ENCODE measurements at places on chromosomes 12 and 14. TPM values are rescaled to one million over a fixed set of nuclear protein-coding genes. Genes with fewer than 3 reads are reported as not detected.

DNA sequence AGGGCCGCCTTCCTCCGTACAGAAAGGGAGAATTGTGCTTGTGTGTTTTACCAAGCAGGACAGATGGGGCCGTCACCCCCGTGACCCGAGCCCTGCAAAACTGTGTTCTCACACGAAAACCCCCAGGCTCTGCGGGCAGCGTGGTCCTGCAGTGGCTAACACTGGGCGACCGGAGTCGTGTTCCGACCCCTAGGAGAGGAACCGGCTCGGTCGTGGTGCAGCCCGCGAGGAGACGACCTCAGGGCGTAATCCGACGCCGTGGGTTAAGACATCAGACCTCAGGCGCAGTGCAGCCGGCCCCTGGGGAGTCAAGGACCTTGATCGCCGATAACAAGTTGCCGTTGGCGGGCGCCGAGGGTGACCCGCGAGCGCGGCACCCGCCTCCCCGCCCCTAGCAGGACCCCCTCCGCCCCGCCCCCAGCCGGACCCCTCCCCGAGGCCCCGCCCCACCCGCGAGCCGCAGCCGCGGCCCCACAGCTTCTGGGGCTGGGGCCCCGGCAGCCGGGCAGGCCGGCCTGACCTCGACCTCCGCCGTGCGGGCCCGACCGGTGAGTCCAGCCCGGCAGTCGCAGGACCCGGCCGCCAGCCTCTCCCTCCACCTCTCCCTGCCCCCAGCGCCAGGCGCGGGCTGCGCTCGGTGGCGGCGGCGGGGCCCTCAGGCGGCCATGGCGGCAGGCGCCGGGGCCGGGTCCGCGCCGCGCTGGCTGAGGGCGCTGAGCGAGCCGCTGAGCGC is at the start of gene CHPT1:
CHPT1 (plus strand) TSS at position 444 of the 733 bp plus-strand sequence; CDS start at position 666, 222 bp downstream.
- no peaks in the 10 kb centered on the region for H3K36me3 ChIP-seq
- peak; percentile 50 for DNase-seq
- H3K27ac ChIP-seq: peak within 1 kb of the TSS; percentile 91
- no peaks in the 10 kb centered on the region for H3K27me3 ChIP-seq
- H3K4me3 ChIP-seq: peak within 1 kb of the TSS; percentile 82
- no peaks in the 10 kb centered on the region for H3K4me1 ChIP-seq

Gene TAS2R30
- not detected for total RNA-seq

GRCh38 chr12:109358154-109358869 is 10.6 kb downstream of the MYO1H start:
- H3K27me3 ChIP-seq: no peaks in the 10 kb centered on the region
- H3K27ac ChIP-seq: no peak overlapping the region
- no peak for DNase-seq
- H3K36me3 ChIP-seq: no peaks in the 10 kb centered on the region

DNA sequence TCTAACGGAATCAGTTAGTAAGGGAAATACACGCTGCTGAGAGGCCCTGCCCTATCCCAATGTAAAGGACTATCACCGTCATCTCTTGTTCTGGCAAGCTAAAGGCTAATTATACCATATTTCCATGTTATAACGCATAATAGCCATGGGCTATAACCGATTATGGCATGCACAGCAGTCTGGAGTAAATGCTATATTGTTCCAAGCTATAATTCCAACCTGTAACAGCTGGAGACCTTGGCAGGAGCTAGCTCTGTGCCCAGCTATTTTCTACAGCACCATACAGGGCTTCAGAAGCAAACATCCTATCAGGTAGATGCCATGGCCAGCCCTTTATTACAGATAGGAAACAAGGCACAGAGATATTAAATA is 26.3 kb downstream of the SYNE3 start:
- no peak for DNase-seq
- H3K4me1 ChIP-seq: peaks cover 10% of the 10 kb centered on the region
- H3K27me3 ChIP-seq: no peaks in the 10 kb centered on the region
- no peak overlapping the region for H3K4me3 ChIP-seq

Gene KRT82
- not detected for total RNA-seq

GRCh38 chr14:91253795-91254323 is 9.4 kb upstream of the GPR68 start:
- H3K4me1 ChIP-seq: peaks cover 12% of the 10 kb centered on the region
- H3K4me3 ChIP-seq: peak overlapping the region; percentile 50
- DNase-seq: no peak
- H3K27me3 ChIP-seq: no peaks in the 10 kb centered on the region

Gene LTBR
- 94.0 TPM for total RNA-seq

- H3K4me3 ChIP-seq: no peak overlapping the region
- no peak for DNase-seq
- H3K4me1 ChIP-seq: no peaks in the 10 kb centered on the region
Observed at GRCh38 chr12:116346222-116346621, 68.7 kb upstream of the MED13L start.

DNA sequence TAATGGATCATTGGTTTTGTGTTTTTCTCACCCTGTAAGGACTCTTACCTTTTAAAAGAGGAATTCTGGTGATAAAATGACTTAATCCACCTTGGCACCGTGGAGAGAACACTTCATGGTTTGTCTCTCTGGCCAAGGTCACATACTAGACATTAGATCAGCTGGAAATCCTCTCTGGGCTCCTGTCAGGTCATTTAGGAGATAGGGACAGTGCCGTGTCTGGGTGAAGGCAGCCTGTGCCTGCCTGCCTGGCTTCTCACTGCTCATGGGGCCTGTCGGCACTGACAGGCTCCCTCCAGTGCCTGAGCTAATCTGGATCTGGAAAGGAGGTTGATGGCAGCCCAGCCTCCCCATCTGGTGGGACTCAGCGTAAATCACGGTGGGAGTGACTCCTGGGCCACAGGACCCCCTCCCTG is 5.7 kb downstream of the CRADD start:
- peak overlapping the region; percentile 99 for H3K27ac ChIP-seq
- peak; percentile 81 for DNase-seq
- H3K27me3 ChIP-seq: no peaks in the 10 kb centered on the region
- H3K4me3 ChIP-seq: peak overlapping the region; percentile 8
- H3K4me1 ChIP-seq: peaks cover 13% of the 10 kb centered on the region

DNA sequence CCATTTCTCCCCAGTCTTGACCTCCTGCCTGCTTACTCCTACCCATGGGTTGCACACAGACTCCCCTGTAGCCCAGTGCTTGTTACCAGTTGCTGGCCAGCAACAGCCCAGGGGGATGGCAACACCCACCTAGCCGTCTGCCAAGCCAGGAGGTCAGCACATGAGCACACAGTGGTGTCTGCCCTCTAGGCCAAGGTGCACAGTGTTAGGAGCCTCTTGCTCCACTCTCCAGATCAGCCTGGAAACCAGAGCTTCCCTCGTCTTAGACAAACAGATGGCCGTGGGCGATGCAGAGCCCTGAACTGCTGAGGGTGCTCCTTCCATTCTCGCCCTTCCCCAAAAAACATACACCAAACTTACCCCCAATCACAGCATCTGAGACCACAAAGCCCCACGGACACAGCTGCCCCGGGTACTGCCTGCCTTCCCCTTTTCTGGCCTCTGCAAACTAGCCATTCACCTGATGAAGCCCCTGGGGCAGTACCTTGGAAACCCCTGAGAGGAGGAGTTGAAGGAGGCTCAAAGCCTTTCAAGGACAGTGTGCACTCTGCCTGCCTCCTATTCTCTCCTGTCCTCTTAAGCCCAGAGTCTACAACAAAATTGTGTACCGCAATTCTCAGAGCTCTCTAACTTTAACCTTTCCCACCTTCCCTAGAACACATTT is 1.0 kb upstream of the GPD1 start:
- H3K4me1 ChIP-seq: no peaks in the 10 kb centered on the region
- DNase-seq: no peak
- no peaks in the 10 kb centered on the region for H3K36me3 ChIP-seq
- H3K4me3 ChIP-seq: no peak overlapping the region
- no peaks in the 10 kb centered on the region for H3K27me3 ChIP-seq

DNA sequence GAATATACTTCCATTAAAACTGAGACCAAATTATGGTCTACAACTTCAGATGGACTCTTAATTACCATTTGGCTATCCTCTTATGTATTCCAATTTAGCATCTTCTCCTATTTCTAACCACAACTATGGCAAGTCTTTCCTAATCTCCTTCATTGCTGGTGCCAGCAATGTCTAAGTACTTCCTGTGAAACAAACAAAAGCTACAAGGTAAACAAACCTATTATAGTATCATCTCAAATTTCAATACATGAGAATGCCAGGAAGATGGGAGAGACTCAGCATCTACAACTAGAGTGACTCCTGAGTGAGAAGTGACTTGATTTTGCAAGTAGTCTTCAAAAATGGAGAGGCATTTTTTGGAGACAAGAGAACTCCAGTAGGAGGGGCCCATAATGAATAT is 202.9 kb upstream of the ATXN7L3B start:
- no peaks in the 10 kb centered on the region for H3K36me3 ChIP-seq
- no peak for DNase-seq
- no peaks in the 10 kb centered on the region for H3K4me1 ChIP-seq
- no peak overlapping the region for H3K27ac ChIP-seq
- no peak overlapping the region for H3K4me3 ChIP-seq

Gene SDSL
- 3.0 TPM for total RNA-seq

GRCh38 chr12:4417455-4417854 is 28.2 kb downstream of the FGF6 start:
- no peaks in the 10 kb centered on the region for H3K36me3 ChIP-seq
- no peak overlapping the region for H3K27ac ChIP-seq
- DNase-seq: no peak
- H3K4me3 ChIP-seq: no peak overlapping the region
- H3K27me3 ChIP-seq: no peaks in the 10 kb centered on the region

Gene FAIM2
- total RNA-seq: 1.0 TPM

DNA sequence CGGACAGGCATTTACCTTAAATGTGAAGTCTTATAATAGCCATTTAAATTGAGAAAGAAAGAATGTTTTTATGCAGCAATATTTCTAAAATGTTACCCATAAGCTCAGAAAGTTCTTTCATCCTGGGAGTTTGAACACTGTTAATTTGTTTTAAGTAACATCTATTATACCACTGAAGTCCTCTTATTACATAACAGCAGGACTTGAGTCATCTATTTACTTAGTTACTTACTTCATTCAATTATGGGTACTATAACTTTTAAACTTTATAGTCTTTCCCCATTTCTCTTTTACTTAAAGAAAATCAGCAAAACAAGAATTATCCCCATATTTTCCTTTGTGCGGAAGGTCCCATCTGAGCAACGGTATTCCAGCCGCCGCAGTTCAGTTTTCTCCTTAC is 473.1 kb downstream of the ETNK1 start:
- no peaks in the 10 kb centered on the region for H3K36me3 ChIP-seq
- no peak for DNase-seq
- no peaks in the 10 kb centered on the region for H3K4me1 ChIP-seq
- H3K4me3 ChIP-seq: no peak overlapping the region

Gene OVCH1
- total RNA-seq: 0.35 TPM

DNA sequence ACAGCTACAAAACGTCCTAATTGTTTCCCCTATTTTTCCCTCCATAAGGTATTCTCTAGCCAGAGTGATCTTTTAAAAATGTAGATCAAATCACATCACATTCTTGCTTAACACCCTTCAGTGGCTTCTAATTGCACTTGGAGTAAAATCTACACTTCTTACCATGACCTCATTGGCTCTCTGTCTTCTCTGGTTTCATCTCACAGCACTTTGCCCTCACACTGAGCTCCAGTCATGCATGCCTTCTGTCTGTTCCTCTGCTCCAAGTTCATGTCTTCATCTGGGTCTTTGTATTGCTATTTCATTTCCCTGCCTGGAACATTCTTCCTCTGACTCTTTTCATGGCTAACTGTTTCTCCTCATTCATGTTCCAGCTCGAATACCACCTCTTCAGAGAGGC is 220.4 kb upstream of the GARIN6 start:
- H3K4me3 ChIP-seq: no peak overlapping the region
- DNase-seq: no peak
- H3K27me3 ChIP-seq: no peaks in the 10 kb centered on the region
- no peaks in the 10 kb centered on the region for H3K36me3 ChIP-seq
- no peak overlapping the region for H3K27ac ChIP-seq

- no peaks in the 10 kb centered on the region for H3K36me3 ChIP-seq
- no peaks in the 10 kb centered on the region for H3K4me1 ChIP-seq
- H3K27me3 ChIP-seq: no peaks in the 10 kb centered on the region
- H3K4me3 ChIP-seq: no peak overlapping the region
Observed at GRCh38 chr14:86989285-86989684, 1003.7 kb downstream of the GALC start.

Gene ADAM21
- not detected for total RNA-seq

Gene FBRSL1
- 59.1 TPM for total RNA-seq

DNA sequence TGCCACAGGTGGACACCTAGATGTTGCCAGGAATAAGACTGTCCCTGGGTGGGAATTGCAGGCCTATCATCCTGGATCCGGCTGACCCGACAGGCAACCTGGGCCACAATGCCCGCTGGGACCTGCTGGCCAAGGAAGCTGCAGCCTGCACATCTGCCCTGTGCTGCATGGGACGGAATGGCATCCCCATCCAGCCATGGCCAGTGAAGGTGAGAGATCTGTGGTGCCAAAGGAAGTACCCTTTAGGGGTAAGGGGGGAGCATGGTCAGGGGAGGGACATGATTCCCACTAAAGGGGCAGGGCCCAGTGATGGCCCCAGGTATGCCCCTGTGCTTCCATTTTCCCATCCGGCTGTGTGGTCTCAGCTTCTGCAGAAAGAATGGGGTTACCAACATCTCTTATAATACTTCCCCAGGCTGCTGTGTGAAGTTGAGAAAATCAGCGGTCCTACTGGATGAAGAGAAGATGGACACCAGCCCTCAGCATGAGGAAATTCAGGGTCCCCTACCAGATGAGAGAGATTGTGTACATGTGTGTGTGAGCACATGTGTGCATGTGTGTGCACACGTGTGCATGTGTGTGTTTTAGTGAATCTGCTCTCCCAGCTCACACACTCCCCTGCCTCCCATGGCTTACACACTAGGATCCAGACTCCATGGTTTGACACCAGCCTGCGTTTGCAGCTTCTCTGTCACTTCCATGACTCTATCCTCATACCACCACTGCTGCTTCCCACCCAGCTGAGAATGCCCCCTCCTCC is 8.6 kb upstream of the OAS2 start:
- no peak overlapping the region for H3K27ac ChIP-seq
- no peak overlapping the region for H3K4me3 ChIP-seq
- no peaks in the 10 kb centered on the region for H3K27me3 ChIP-seq
- no peaks in the 10 kb centered on the region for H3K36me3 ChIP-seq

Gene LIN7A
- 10.2 TPM for total RNA-seq

Gene OR11H6
- total RNA-seq: not detected

- no peaks in the 10 kb centered on the region for H3K36me3 ChIP-seq
- H3K4me1 ChIP-seq: no peaks in the 10 kb centered on the region
- H3K27ac ChIP-seq: no peak overlapping the region
- DNase-seq: no peak
- H3K4me3 ChIP-seq: no peak overlapping the region
- no peaks in the 10 kb centered on the region for H3K27me3 ChIP-seq
Observed at GRCh38 chr12:47850153-47851084, 30.7 kb upstream of the HDAC7 start.

- no peak overlapping the region for H3K27ac ChIP-seq
- H3K36me3 ChIP-seq: no peaks in the 10 kb centered on the region
- H3K27me3 ChIP-seq: no peaks in the 10 kb centered on the region
- DNase-seq: no peak
- no peaks in the 10 kb centered on the region for H3K4me1 ChIP-seq
- no peak overlapping the region for H3K4me3 ChIP-seq
Observed at GRCh38 chr12:104422441-104422840, 34.3 kb upstream of the CHST11 start.

Gene TRIM9
- 3.9 TPM for total RNA-seq

Gene FBXO21
- total RNA-seq: 152 TPM
